ENCODE measurements at places on chromosomes 4 and X.

DNA sequence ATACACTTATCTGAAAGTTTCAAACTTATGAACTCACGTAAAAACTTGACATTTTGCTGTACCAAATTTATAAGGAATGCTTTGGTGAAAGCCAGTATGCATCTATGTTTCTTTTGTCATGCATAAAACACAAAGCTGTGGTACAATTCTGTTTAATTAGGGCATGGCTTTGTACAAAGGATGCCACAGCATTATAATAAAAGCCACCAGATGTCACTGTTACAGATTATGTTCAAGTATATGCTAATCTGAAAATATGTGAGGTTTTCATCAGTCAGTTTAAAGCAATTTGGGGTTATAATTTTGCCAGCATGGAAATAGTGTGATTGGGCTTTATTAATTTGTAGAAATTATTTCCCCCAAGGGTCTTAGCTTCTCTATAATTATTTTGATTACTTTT lies 69.0 kb downstream of the ATOH1 start:
- DNase-seq: peak; percentile 15

- no peak for DNase-seq
These were observed 396.5 kb downstream of the PRDM5 start for GRCh38 chr4:120526033-120526432.

DNA sequence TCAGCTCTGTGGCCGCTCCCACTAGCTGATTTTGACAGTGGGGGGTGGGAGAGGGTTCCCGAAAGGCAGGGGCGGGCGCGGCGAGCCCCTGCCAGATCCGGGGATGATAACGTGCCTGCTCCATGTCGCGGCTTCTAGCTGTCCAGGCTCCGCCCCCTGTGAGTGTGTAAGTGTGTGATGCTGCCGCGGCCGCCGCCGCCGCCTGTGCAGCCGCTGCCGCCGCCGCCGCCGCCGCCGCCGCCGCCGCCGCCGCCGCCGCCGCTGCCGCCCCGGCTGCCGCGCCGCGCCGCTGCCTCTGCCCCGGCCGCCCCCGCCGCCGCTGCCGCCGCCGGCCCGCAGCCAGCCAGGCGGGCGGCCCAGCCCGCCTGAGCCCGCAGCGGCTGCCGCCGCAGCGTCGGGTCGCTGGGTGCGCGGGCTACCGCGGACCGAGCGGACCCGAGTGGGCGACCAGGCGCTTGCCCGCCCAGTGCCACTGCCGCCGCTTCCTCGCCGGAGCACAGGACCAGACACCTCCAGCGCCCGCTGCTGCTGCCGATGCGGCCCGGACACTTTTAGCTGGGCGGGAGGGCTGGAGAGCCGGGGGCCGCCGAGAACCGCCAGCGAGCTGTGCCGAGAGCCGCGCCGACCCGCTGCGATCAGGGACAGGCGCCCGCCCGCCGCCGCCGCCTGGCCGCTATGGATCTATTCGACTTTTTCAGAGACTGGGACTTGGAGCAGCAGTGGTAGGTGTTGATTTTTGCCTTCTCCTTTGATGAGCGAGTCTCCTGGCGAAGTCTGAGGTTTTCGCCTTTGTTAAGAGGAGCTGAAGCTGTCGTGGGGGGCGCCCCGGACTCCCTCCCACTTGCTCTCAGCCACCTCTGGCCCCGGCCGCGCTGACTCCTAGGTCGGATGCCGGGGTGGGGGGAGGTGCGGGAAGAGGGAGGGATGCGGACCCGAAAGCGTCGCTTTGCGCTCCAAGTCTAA lies at the start of gene AFF2:
Gene AFF2, plus strand, starts transcription at position 195 of the 963 bp plus-strand sequence. Its CDS starts 481 bp downstream, at position 676.
- peak; percentile 79 for DNase-seq

- DNase-seq: no peak
These were observed 187.8 kb upstream of the MBNL3 start for GRCh38 chrX:132676561-132677186.

- DNase-seq: no peak
These were observed 121.1 kb upstream of the SLC4A4 start for GRCh38 chr4:71217688-71218087.

- no peak for DNase-seq
These were observed 245.9 kb upstream of the TLL1 start for GRCh38 chr4:165627128-165627527.

DNA sequence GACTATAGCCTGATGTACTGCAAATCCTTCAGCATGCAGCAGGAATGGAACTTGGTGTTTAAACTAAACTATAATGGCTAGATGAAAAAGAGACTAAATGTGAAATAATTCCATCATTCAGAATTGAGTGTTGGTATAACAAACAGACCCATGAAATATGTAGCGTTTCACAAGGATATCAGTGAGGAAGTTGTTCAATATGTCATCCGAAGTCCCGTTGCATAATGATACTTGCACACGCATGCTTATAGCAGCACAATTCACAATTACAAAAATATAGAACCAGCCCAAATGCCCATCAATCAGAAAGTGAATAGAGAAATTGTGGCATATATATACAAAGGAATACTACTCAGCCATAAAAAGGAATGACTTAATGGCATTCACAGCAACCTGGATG lies 20.4 kb downstream of the MECP2 start:
- DNase-seq: no peak

DNA sequence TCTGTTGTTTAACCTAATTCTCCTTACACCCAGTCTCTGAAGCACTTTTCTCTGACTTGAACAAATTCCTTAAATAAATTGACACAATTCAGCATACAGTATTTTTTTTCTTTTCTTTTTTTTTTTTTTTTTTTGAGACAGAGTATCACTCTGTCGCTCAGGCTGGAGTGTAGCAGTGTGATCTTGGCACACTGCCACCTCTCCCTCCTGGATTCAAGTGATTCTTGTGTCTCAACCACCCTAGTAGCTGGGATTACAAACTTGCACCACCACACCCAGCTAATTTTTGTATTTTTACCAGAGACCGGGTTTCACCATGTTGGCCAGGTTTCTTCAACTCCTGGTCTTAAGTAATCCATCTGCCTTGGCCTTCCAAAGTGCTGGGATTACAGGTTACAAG lies 1498.1 kb upstream of the PCDH10 start:
- DNase-seq: no peak

DNA sequence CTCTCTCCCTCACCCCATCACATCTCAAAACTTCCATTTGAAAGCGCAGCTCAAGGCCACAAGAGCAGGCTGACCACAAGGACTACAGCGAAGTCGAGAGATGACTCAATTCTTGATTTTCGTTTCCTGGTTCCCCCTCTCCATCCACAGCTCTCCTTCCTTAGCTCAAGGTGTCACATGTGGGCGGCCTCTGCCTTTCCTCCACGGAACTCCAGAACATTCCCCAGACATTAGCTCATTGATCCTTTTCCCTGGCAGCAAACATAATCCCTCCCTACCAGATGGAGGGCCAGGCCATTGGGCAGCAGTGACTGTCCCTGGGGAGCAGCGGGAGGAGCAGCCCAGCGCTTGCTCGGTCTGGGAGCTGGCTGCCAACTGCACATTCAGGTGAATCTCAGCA lies 56.3 kb downstream of the CCDC149 start:
- no peak for DNase-seq
